Activated naive CD8-positive, alpha-beta T cell treated with anti-CD3 and anti-CD28 coated beads, Interleukin-2, amount 10 ng/mL, durations not matched to agents 7 days and 5 days (primary cell): ENCODE measurements at places on chromosomes 11 and 22. TPM values are rescaled to one million over a fixed set of nuclear protein-coding genes. Genes with fewer than 3 reads are reported as not detected.
A peak's percentile ranks its signal among the peaks of the same experiment; 100 is the strongest.

EHF gene
- not detected for total RNA-seq

DNA sequence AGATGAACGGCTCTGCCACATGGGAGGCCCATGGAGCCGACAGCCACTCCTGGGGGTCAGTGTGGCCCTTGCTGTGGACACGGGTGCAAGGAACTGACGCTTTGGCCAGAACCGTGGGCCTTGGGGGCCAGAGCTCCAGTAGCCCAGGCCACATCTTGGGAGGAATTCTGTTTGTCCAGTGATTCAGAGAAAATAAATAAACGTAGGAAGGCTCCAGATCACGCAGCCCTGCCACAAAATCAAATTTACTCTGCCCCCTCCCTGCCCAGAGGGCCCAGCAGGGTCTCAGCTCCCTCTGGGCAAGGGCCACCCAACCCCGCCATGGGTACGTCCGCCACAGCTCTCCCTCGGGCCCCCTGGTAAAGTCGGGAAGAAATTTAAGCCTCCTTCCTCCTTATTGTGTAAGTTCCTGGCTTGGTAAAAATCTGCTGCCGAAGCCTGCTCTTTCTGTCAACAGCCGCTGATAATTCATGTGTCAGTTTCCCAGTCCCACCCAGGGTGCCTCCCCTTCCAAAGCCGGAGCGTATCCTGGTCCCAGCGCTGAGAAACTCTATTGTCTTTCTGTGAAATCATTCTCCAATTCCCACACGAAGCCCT lies 6.9 kb upstream of the MUC5AC start:
- no peak for DNase-seq

DNA sequence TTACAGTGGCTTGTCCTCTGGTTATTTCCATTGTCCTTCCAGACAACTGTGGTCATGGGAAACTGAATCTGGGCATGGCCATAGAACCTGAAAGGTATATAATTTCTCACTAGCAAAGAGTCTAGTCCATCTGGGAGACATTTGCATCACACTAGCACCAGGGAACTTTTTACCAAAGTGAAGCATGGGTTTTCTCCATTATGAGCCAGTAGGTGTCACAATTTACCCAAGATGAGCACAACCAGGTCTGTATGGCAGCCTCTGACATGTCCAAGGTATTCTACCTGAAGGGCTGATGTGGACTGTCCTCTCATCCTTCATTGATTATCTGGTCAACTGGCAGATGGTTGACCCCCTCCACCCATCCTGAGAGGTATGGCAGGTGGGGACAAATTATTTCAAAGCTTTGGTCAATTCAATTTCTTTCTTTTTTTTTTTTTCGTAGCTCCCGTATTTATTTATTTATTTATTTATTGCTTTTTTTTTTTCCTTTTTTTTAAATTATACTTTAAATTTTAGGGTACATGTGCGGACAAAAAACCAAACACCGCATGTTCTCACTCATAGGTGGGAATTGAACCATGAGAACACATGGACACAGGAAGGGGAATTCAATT lies 425.9 kb downstream of the TMEM135 start:
- no peak for DNase-seq

DNA sequence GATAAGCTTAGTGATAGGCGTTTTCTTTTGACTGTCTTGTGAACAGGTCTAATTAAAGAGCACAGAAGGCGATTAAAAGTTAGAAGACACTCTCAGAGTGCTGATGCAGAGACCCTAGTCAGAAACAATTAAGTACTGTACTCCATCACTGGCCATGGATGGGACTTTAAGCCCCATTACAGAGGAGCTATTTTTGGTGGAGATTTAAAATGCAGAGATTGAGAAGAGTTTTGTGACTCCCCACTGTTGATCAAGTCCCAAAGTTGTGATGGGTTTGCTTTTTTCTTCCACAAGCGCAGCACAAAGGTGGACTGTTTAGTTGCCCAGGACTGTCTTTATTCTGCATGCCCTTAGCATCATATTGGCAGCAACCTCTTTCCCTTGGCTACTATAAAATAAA lies 978 bp downstream of the LUZP2 start:
- DNase-seq = no peak

- DNase-seq = no peak
Measured at GRCh38 chr22:31127181-31127772, 4.5 kb downstream of the INPP5J start.

- no peak for DNase-seq
Measured at GRCh38 chr11:74220376-74220775, 49.3 kb downstream of the PPME1 start.

- DNase-seq = no peak
Measured at GRCh38 chr11:125384825-125385224, 111.2 kb downstream of the FEZ1 start.

DNA sequence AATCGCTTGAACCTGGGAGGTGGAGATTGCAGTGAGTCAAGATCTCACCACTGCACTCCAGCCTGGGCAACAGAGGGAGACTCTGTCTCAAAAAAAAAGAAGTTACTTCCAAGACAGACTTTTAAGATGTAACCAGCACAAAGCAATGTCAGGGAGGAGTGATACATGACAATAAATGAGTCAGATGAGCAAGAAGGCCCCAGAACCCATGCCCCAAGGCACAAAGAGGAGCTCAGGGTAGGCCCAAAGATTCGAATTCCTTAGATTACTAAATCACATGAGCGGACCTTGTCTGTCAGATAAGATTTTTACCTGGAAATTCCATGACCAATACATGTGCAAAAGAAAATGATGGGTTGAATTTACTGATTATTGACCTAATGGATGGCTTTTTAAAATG lies 10.5 kb upstream of the JHY start:
- no peak for DNase-seq

PAMR1 gene
- total RNA-seq = not detected

- DNase-seq = no peak
Measured at GRCh38 chr11:93536101-93536861, 6.9 kb downstream of the SMCO4 start.

EFCAB6 gene
- 0.37 TPM for total RNA-seq

DNA sequence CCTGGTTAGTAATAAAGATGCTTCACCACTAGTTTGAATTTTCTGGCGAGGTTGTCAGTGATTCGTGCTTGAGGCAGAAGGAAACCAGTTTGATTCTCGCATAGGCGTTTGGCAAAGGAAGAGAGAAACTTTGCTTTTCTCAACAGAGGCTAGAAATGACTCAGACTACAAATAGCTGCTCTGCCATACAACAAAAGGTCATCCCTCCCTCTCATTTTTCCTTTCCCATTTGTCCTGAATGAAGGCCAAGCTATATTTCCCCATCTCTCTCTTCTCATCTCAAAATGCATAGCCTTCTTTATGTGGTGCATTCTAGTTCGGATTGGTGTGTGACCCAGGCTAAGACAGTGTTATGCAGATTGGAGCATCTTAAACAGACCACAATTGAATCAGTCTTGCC lies 741.4 kb downstream of the NTM start:
- DNase-seq = no peak

- no peak for DNase-seq
Measured at GRCh38 chr11:56700242-56700913, 1.5 kb downstream of the OR9G1 start.

- no peak for DNase-seq
Measured at GRCh38 chr11:77377734-77378133, 76.2 kb upstream of the GDPD4 start.

GRCh38 chr11:31424652-31425051 lies 55.0 kb downstream of the DNAJC24 start:
- no peak for DNase-seq

DNA sequence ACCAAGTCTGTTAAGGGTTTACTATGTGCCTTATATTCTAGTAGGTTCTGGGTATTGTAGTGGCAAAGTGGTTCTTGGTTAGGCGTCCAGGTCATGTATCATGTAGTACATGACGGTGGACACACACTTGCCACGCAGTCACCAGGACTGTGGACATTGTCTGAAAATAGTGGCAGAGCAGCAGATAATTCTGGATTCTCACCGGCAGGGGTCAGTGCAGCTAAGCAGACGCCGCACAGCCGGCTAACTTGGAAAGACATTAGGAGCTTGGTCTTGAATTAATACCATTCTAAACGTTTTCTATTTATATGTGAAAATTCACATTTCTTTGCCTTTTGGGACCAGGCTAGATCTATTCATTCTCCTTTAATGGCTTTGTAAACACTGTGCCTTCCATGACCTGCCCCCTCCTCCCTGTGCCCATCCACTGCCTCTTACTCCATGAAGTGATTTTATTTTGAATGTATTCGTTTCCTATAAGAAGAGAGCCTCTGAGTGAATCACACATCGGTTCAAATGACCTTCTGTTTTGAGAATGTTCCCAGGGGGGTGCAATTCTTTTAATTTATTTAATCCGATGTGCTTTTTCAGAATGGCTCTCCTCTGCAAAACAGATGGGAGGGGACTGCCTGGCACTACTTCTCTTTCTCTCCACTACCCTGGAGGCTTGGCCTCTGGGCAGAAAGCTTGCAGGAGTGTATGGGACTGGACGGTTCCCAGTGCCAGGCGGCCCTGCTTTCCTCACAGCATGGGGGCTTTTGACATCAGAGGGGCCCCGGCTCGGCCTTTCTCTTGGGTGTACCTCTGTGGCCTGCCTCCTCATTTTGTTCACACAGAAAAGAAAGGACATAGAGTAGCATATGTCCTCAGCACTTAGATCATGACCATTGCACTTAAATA lies 378.0 kb downstream of the NTM start:
- peak; percentile 32 for DNase-seq

DNA sequence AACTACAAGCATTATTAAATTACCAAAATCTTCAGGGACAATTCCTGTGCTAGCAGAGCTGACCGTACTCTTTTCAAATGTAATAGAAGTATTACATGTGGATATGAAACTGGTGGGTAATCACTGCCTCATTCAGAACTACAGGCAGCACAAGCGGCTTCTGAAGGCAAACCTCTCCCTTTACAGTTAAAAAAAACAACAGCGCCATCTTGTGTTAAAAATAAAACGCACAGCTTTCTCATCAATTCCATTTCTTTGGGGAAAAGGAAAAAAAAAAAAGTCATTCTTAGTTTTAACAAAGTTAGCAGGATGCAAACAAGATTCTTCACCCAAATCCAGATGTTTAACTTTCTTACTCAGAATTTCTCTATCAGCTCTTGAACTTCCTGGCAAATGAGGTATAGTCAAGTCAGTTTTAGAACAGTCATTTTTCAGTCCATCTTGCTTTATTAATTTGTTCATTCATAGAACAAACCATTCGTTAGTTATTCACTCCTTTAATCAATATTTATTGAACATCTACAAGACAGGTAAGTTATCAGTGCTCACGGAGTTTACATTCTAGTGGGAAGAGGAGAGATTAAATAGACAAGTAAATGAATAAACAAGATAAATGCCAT lies 331.8 kb upstream of the MPPED2 start:
- DNase-seq = no peak

TNNT3 gene
- 13.7 TPM for total RNA-seq
